Stimulated activated CD4-positive, alpha-beta T cell treated with anti-CD3 and anti-CD28 coated beads, TNF-alpha, amount 100 ng/mL, for 1 hour (primary cell): ENCODE measurements at places on chromosomes 2 and 18.

DNA sequence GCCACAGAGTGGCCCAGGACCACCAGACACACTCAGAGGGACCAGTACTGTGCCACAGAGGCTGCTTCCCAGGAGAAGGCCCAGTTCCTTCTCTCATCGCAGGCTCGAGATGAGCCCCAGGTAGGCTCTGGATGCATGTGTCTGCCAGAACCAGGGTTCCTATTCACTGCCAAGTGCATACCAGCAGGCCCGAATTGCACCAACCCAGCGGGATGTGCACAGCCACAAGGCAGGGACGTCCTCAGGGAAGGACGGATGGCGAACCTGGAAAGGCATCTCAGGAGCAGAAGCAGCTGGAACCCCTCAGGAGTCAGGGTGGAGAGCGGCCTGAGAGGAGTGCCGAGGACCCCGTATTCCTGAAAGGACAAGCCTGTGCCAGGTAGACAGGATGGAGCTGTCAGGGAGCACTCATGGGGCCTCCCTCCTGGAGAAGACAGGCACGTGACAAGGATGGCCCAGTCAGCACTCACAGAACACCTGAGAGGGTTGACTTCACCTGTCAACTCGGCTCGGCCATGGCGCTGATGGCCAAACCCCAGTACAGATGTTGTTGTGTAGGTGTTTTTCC lies 73.7 kb downstream of the PTGR3 start:
- no peak for DNase-seq

GRCh38 chr2:77270433-77270832 lies 251.7 kb downstream of the LRRTM4 start:
- no peak for DNase-seq

- DNase-seq, result no peak
Observed at GRCh38 chr18:50649821-50650220, 89.9 kb downstream of the MAPK4 start.

DNA sequence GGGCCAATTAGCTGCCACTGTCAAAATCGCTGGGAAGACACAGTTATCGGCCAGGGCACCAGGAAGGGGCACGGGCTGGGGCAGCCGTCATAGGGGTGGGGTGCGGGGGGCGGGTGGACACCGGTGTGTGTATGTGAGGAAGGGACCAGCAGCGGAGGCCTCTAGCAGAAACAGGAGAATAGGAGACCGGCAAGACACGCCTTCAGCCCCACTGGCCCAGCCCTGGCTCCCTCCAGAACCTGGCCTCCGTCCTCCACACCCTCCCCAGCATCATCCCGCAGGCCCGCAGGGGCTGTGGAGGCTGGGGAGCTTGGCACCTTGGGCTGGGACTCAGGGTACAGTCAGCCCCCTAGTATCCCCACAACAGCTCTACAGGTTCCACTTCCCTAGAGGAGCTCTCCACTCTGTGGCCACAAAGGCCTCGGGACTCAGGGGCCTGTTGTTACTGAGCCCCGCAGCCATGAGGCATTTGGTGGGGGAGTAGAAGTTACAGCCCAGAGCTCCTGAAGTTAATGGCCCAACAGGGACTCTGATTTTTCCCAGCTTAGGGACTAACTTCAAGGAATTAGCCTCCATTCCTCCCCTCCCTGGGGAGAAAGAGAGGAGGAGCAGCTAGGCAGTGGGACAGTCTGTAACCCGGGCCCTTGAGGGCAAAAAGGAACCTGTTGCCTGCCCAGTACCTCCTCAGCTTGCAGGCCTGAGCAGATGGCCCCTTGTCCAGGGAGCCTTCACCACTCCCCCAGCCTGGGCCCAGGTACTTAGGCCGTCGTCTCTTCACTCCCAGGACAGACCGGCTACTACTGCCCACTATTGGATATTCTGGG lies 19.9 kb downstream of the SH2D6 start:
- DNase-seq, result no peak

- no peak for DNase-seq
Observed at GRCh38 chr18:61239051-61239450, 94.2 kb upstream of the CDH20 start.
